ENCODE measurements at places on chromosomes 1 and 21.

GRCh38 chr21:21813289-21813688 is 815.1 kb downstream of the NCAM2 start:
- no peak for DNase-seq

DNA sequence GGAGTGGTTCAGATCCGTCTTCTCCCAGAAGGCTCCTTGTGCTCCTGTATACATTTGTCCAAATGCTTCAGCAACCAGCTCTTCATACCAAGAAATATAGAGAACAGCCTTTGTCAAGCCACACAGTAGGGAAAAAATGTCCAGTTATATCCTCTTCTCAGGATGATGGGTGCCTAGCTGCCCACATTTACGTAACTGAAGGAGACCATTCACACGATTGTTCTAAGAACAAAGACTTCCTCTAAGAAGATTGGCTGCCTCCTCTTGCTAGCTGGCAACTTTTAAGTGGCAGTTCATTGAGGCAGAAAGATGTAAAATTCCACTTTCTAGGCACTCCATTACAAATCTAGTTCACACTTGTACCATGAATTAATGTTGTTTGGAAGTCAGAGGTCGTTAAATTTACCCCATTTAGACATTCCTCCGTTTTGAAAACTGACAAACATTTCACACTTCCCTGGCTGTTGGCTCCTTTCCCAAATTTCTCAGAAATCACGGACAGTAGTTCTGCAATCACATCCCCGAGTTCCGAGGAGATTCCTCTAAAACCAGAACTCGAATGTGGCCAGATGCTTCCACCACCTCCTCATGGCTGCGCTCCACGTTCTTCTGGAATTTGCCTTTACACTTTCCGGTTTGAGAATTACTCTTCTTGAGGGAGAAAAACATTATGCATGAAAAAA is 45.6 kb upstream of the CSF1 start:
- no peak for DNase-seq

GRCh38 chr1:227335242-227336020 is 17.1 kb upstream of the CDC42BPA start:
- DNase-seq: no peak

DNA sequence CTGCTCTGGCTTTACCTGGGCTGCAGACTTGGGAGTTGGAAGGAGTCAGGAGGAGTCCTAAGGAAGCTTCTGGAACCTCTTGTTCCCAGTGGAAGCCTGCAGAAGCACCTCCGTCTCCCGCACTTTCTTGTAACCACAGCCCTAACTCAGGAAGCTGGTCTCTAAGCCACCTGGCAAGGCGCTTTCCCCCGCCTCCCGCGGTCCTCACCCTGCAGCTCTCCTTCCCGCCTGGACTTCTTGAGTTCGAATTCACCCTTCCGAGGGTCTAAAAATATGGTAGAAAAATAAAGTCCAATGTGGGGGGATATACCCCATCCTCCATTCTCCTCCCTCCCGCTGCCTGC is 15.1 kb downstream of the PAX7 start:
- DNase-seq: no peak

GRCh38 chr1:31354283-31354682 is 18.6 kb downstream of the FABP3 start:
- DNase-seq: no peak

GRCh38 chr1:201741763-201742342 is 87.1 kb upstream of the IPO9 start:
- DNase-seq: no peak

DNA sequence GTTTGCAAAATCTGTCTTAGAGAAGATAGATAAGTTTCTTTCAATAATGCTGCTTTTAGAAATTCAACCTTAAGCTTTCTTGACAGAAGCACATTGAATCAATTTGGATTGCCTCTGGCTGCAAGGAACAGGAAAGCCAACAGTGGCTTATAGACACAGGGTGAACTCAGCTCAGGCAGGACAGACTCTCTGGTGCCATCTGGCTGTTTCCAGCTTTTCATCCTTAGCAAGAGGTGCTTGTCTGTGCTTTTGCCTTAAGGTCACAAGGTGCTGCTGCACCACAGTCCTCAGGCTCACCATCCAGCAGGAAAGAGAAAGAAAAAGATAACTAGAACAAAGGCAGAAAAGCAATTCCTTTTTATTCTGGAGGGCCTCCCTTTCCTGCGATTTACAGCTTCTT is 93.7 kb upstream of the ETS2 start:
- DNase-seq: no peak

DNA sequence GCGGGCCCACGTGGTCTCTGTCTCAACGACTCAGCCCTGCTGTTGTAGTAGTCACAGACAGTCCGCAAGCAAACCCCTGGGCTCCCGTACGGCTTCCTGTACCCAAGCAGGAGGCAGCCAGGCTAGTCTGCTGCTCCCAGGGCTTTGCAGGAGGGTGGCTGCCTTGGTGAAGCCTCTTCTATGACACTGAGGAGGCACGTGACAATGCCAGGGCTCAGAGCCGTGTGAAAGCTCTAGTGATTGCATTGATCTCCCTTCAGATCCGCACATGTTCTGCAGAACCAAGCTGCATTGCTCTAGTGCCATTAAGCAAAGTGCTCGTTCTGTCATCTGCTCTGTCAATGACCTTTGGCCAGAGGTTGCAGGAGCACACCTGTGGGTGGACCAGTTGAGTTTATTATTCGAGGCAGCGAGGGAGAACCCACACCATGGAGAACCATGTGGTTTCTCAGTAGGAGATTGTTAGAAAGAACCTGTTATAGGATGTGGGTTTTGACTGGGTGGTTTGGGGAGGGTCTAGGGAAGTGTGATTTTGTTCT is 18.0 kb downstream of the UMODL1 start:
- no peak for DNase-seq
